ENCODE measurements at places on chromosomes 4 and X.
A peak's percentile ranks its signal among the peaks of the same experiment; 100 is the strongest.

DNA sequence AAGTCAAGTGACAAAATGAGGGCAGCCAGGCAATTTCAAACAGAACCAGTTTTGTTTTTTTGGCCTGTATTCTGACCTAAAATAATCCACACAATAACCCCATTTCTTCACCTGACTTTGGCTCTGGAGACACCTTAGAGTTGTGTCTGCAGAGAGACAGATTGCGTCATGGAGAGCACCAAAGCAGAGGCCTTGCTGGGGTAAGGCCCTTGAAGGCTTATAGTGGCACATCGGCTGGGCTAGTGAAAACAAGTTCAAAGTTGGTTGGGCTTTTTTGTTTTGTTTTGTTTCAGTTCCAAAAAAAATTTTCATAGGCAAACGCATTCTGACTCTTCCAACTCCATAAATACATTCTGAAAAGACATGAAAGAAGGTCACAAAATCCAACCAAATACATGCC lies 34.4 kb downstream of the PARM1 start:
- no peak overlapping the region for H3K27ac ChIP-seq
- H3K4me1 ChIP-seq: no peaks in the 10 kb centered on the region
- no peaks in the 10 kb centered on the region for H3K36me3 ChIP-seq
- H3K27me3 ChIP-seq: no peaks in the 10 kb centered on the region

DNA sequence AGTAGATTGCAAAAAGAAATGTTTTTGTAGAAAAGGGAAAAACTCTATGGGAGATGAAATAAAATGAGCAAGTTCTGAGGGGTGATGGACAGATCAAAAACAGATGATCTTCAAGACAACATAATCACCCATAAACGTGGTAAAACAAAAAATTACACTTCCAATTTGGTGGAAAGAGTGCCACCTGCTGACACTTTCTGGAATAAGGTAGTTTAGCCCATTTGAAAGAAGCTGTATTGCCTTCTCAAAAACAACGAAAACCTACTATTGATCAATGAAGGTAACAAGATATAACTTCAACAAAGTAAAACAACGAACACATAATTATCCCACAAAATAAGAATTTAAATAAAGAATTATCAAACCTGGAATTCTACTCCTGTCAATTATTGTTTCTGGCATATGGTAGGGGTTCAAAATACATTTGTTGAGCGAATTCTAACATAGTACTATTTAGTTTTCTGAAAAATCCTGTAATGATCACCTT lies 2.5 kb downstream of the COQ2 start:
- DNase-seq: peak; percentile 77
- no peaks in the 10 kb centered on the region for H3K27me3 ChIP-seq
- H3K4me1 ChIP-seq: peaks cover 19% of the 10 kb centered on the region
- no peak overlapping the region for H3K27ac ChIP-seq
- no peak overlapping the region for H3K4me3 ChIP-seq
- peaks cover 13% of the 10 kb centered on the region for H3K36me3 ChIP-seq

GRCh38 chr4:187218705-187219245 lies 495.1 kb upstream of the FAT1 start:
- H3K4me3 ChIP-seq: no peak overlapping the region
- H3K27ac ChIP-seq: no peak overlapping the region
- no peaks in the 10 kb centered on the region for H3K27me3 ChIP-seq

DNA sequence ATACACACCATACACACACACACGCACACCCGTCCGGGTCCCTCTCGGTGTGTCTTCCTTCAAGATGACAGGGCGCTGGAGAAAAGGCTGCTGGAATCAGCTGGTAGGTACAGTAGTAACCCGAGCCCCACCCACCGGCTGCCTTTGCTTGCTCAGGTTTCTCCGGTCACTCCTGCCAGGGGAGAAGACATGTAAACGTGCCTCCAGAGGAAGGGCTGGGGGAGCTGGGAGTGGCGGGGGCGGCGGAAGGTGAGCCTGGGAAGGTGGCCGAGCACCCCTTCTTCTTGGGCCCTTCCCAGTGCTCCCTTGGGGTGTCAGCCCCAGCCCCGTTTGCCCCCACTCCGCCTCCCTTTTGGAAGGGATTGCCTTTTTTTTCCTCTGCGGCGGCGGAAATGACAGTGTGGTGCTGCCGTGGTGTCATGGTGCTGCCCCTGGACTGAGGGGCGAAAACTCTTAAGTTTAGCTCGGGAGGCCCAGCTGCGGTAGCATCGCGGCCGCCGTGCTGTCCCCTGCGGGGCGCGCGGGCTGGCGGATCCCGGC lies at the start of gene MID2:
Gene MID2, plus strand, starts transcription at position 169 of the 540 bp plus-strand sequence. CDS start 561 bp downstream, outside the sequence.
- H3K27ac ChIP-seq: no peak within 1 kb of the TSS
- H3K4me3 ChIP-seq: peak within 1 kb of the TSS; percentile 49
- peaks cover 49% of the 10 kb centered on the region for H3K27me3 ChIP-seq
- peaks cover 7% of the 10 kb centered on the region for H3K4me1 ChIP-seq

- no peak for DNase-seq
- H3K27me3 ChIP-seq: no peaks in the 10 kb centered on the region
- peaks cover 9% of the 10 kb centered on the region for H3K4me1 ChIP-seq
- H3K36me3 ChIP-seq: no peaks in the 10 kb centered on the region
These were observed 224.7 kb downstream of the MID1 start for GRCh38 chrX:10395643-10396042.

- no peak overlapping the region for H3K27ac ChIP-seq
- no peaks in the 10 kb centered on the region for H3K4me1 ChIP-seq
- H3K27me3 ChIP-seq: peaks cover 19% of the 10 kb centered on the region
These were observed 370.3 kb upstream of the SMIM31 start for GRCh38 chr4:164383358-164384220.

GRCh38 chr4:83276299-83277040 lies 8.1 kb downstream of the COQ2 start:
- no peak overlapping the region for H3K4me3 ChIP-seq
- DNase-seq: peak; percentile 54
- no peak overlapping the region for H3K27ac ChIP-seq
- peaks cover 9% of the 10 kb centered on the region for H3K4me1 ChIP-seq
- peaks cover 23% of the 10 kb centered on the region for H3K36me3 ChIP-seq

GRCh38 chrX:131821945-131822622 lies 201.0 kb upstream of the STK26 start:
- H3K36me3 ChIP-seq: peaks cover 28% of the 10 kb centered on the region
- H3K4me3 ChIP-seq: peak overlapping the region; percentile 31
- DNase-seq: peak; percentile 93
- no peaks in the 10 kb centered on the region for H3K27me3 ChIP-seq
- peaks cover 3% of the 10 kb centered on the region for H3K4me1 ChIP-seq

DNA sequence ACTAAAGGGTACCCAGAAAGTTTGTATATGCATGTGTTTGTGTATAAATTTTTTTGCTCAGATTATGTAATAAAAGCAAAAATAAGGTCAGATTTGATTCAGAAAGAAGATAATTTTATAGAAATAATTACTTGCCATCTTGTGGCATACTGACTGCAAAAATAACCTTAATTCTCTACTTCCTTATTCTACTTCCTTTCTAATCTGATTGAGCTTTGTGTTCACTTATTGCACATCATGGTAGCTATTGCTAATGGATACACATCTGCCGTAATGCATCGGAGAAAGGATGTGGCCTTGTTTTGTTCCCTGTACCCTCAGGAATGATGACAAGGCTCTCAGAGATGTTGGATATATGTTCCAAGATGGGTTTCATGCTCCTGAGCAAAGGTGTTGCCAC lies 10.5 kb upstream of the GNPDA2 start:
- H3K27me3 ChIP-seq: no peaks in the 10 kb centered on the region
- no peaks in the 10 kb centered on the region for H3K4me1 ChIP-seq
- no peak for DNase-seq
- no peak overlapping the region for H3K4me3 ChIP-seq

DNA sequence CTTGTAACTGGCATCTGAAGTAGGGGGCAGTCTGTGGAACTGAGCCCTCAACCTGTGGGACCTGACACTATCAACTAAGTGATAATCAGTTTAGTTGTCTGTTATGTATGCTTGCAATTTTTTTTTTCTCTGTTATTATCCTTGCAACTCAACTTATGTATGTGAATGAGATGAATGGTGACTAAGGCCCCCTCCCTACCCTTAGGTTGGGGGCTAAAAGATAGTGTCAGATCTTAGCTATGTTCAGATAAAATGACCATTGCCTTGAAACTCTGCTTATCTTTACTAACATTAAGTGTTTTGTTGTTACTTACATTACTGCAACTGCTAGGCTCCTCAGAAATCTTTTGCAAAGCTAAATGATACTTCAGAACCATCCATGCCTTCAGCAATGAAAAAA lies 31.5 kb downstream of the TMEM184C start:
- H3K27me3 ChIP-seq: no peaks in the 10 kb centered on the region
- no peak for DNase-seq
- H3K4me3 ChIP-seq: no peak overlapping the region
- H3K36me3 ChIP-seq: peaks cover 30% of the 10 kb centered on the region
- no peak overlapping the region for H3K27ac ChIP-seq
- H3K4me1 ChIP-seq: no peaks in the 10 kb centered on the region

DNA sequence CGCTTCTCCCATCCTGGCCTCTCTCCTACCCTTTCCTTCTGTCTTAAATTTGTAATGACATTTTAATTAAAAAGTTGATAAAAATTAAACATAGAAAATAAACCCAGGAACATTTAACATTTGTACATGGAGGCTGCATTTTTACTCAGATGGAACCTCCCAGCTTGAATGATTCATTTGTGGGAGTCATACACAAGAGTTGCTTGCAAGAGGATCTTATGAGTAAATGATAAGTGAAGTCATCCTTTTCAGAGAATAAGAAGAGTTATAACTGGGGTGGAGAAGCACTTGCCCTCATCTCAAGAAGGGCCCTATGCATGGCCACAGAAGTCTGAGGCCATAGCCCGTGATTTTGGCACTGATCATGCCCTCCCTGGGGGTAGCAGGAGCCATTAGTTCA lies 482.9 kb upstream of the BOD1L1 start:
- no peaks in the 10 kb centered on the region for H3K27me3 ChIP-seq
- H3K4me3 ChIP-seq: no peak overlapping the region
- DNase-seq: no peak
- no peaks in the 10 kb centered on the region for H3K36me3 ChIP-seq
- no peaks in the 10 kb centered on the region for H3K4me1 ChIP-seq
- no peak overlapping the region for H3K27ac ChIP-seq

DNA sequence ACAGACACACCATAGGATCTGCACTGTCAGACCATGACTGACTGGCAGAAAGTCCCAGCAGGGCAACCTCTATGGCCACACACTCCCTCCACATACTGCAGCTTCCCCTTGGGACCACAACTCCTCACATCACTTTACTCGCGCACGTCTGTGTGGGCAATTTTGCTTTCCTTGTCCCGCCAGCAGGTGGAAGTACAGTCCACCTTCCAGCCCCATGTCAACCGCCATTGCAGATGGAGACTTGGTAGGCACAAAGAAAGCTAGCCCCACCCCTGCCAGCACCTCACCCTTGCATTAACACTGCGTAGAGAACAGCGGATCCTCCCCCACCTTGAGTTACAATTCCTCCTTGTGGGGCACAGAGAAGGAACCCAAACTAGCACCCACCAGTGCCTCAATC lies 74.4 kb upstream of the NAP1L2 start:
- no peak overlapping the region for H3K27ac ChIP-seq
- no peaks in the 10 kb centered on the region for H3K36me3 ChIP-seq
- no peaks in the 10 kb centered on the region for H3K4me1 ChIP-seq

GRCh38 chr4:117331817-117332216 lies 246.4 kb upstream of the TRAM1L1 start:
- no peak for DNase-seq
- H3K4me3 ChIP-seq: no peak overlapping the region
- H3K4me1 ChIP-seq: no peaks in the 10 kb centered on the region
- no peaks in the 10 kb centered on the region for H3K27me3 ChIP-seq

DNA sequence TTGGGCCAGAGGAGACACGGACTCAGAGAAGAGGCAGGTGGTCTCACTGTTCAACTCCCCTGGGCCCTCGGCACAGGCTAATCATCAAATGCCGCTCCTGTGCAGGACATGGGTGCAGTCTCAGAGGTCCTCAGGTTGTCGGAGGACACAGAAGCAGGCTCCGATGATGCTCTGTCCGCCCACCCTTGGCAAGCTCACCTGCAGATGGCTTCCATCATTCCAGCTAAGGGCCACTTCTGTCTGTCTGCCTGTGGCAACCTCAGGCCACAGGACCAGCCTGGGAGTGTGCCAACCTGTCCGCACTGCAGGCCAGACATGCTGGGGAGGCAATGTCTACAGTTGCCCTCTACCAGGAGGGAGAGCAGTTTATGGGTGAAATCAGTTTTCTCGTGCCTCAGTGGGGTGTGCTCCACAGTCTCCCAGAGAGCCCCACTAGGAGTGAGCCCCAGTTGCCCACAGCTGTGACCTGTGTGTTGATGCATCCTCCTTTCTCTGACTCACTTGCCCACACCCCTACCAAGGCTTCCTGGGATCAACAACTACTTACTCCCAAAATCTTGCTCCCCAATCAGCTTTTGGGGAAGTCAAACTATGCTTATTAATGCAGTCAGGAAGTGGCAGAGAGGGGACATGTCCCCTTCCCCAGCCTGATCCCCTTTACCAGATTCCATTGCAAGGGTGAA lies 55.9 kb downstream of the HTRA3 start:
- H3K4me1 ChIP-seq: no peaks in the 10 kb centered on the region
- no peak overlapping the region for H3K27ac ChIP-seq
- no peak overlapping the region for H3K4me3 ChIP-seq
- DNase-seq: no peak
- no peaks in the 10 kb centered on the region for H3K27me3 ChIP-seq
- H3K36me3 ChIP-seq: no peaks in the 10 kb centered on the region

- H3K27ac ChIP-seq: no peak overlapping the region
- H3K4me3 ChIP-seq: no peak overlapping the region
- no peaks in the 10 kb centered on the region for H3K27me3 ChIP-seq
- H3K36me3 ChIP-seq: no peaks in the 10 kb centered on the region
- DNase-seq: no peak
These were observed 8.6 kb upstream of the NKRF start for GRCh38 chrX:119614776-119615175.

- H3K4me3 ChIP-seq: no peak overlapping the region
- H3K4me1 ChIP-seq: no peaks in the 10 kb centered on the region
- no peak overlapping the region for H3K27ac ChIP-seq
- DNase-seq: no peak
- no peaks in the 10 kb centered on the region for H3K36me3 ChIP-seq
- H3K27me3 ChIP-seq: no peaks in the 10 kb centered on the region
These were observed 912.9 kb upstream of the INTU start for GRCh38 chr4:126719852-126720251.

- H3K27me3 ChIP-seq: peaks cover 8% of the 10 kb centered on the region
- no peak overlapping the region for H3K27ac ChIP-seq
- DNase-seq: no peak
- H3K4me1 ChIP-seq: peaks cover 9% of the 10 kb centered on the region
These were observed 1.9 kb downstream of the TLR7 start for GRCh38 chrX:12868747-12869146.

GRCh38 chr4:2723751-2724150 lies 32.4 kb downstream of the TNIP2 start:
- H3K27me3 ChIP-seq: no peaks in the 10 kb centered on the region
- peaks cover 24% of the 10 kb centered on the region for H3K36me3 ChIP-seq
- no peaks in the 10 kb centered on the region for H3K4me1 ChIP-seq
- no peak for DNase-seq
- H3K27ac ChIP-seq: no peak overlapping the region
- H3K4me3 ChIP-seq: no peak overlapping the region

GRCh38 chr4:69800599-69800998 lies 40.2 kb upstream of the SULT1B1 start:
- no peak overlapping the region for H3K4me3 ChIP-seq
- DNase-seq: no peak
- H3K27ac ChIP-seq: no peak overlapping the region
- H3K36me3 ChIP-seq: no peaks in the 10 kb centered on the region

- no peak overlapping the region for H3K4me3 ChIP-seq
- no peaks in the 10 kb centered on the region for H3K27me3 ChIP-seq
- DNase-seq: peak; percentile 8
- no peak overlapping the region for H3K27ac ChIP-seq
- H3K36me3 ChIP-seq: no peaks in the 10 kb centered on the region
These were observed 139.9 kb upstream of the USP9X start for GRCh38 chrX:40945361-40945713.
